Suppressor macrophage (primary cell): ENCODE measurements at places on chromosomes 1 and 21.

DNA sequence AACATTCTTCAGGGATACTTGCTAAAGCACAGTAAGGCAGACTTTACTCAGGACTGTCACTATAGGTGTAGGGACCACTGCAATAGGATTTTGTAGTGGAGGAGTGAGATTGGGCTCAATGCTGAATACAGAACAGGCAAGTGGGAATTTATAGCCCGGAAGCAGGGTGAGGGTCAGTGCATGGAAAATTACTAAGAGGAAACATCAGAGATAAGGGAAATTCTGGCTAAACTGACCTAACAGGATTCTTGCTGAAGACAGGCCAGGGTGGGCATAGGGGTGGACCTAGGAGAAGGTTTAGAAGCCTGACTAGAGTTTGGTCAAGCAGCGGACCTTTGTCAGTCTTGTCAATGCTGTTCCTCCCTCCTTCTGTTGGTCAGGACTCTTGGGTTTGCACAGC lies 20.8 kb upstream of the ZNF362 start:
- DNase-seq, result no peak

DNA sequence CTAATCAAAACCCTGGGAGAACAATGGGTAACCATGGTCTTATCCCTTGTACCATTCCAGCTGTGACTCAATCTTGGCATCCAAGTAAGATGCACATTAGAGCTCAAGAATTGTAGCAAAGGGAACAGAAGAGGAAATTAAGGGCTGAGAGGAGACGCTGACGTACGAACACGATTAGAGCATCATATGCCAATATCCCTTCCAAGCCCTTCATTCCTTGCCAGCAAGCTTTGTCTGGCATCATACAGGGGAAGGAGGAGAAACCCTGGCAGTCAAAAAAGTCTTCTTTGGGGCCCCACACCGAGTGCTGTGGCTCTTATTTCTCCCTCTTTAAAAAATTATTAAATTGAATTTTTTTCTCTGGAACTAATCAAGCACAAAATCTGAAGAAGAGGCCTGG lies 120.9 kb downstream of the ASTN1 start:
- DNase-seq, result no peak

DNA sequence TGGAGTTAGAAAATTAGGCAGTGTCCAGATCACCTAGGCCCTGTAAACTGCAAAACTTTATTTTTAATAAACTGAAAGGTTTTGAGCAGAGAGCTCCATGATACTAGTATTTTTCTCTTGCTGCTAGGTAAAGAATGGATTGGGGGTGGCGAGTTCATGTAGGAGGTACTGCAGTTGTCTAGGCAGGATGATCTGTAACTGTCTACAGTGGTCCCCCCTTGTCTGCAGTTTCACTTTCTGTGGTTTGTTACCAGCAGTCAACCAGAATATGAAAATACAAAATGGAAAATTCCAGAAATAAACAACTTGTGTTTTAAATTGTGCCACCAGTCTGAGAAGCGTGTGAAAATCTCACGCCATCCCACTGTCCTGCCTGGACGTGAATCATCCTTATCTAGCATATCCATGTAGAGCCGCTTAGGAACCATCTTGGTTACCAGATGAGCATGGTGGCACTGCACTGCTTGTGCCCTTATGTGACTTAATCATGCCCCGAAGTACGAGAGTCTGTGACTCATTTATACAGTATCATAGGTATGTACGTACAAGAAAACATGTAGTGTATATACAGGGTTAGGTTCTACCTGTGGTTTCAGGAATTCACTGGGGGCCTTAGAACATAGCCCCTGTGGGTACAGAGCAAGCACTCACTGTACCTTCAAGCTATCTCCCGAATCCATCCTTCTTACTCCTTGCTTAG lies 94.2 kb downstream of the AHCTF1 start:
- no peak for DNase-seq

GRCh38 chr1:221693087-221693486 lies 48.8 kb downstream of the DUSP10 start:
- no peak for DNase-seq

- DNase-seq, result no peak
Measured at GRCh38 chr1:203726417-203726867, 38.5 kb upstream of the LAX1 start.

GRCh38 chr1:26092422-26092821 lies 19.2 kb upstream of the PDIK1L start:
- DNase-seq, result no peak

GRCh38 chr21:45537111-45537745 lies 5.0 kb downstream of the SLC19A1 start:
- no peak for DNase-seq

GRCh38 chr1:116347696-116348095 lies 25.3 kb upstream of the ATP1A1 start:
- DNase-seq, result no peak

- DNase-seq, result no peak
Measured at GRCh38 chr21:46128106-46128932, 27.1 kb downstream of the FTCD start.

DNA sequence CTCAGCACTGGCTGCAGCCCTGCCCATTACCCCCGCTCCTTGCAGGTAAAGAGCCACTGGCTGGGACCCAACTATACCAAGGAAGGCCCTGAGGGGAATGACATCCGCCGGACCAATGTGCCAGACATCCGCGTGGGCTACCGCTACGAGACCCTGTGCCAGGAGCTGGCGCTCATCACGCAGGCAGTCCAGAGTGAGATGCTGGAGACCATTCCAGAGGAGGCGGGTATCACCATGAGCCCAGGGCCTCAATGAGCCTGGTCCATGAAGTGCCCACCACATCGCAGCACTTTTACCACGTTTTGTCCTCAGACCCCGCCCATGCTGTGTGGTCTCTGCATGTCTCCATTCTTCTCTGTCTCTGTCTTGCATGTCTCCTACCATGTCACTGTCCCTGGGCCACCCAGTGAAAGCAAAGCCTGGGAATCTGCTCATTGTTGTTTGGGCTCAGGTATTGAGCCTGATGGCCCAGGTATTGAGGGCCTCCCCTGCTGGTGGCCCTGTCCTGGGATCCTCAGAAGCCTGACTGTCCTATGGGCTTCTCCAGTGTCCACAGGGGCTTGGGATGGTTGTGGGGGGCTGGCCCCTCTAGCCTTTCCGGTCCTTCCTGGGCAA lies 11.4 kb downstream of the AMPD2 start:
- no peak for DNase-seq

DNA sequence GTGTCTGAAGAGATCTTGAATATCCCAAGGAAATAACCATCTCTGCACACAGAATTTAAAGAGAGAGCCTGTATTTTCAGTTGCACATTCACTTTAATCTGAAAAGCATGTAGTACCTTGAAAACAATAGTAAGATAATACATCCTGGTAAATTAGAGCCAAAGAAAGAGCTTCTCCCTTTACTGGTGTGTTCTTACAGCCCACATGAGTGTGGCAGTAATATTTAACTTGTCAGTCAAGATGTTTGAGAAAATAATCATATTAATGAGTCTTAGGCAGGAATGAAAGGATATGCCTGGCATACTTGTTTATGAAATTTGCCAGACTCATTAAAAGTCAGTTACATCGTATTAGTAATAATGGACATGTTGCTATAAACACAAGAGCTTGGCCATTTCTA lies 908.4 kb upstream of the ADGRL4 start:
- DNase-seq, result no peak

GRCh38 chr1:228050571-228051231 lies 31.8 kb upstream of the ARF1 start:
- DNase-seq, result no peak

GRCh38 chr1:62184336-62184735 lies 10.3 kb upstream of the L1TD1 start:
- DNase-seq, result no peak

DNA sequence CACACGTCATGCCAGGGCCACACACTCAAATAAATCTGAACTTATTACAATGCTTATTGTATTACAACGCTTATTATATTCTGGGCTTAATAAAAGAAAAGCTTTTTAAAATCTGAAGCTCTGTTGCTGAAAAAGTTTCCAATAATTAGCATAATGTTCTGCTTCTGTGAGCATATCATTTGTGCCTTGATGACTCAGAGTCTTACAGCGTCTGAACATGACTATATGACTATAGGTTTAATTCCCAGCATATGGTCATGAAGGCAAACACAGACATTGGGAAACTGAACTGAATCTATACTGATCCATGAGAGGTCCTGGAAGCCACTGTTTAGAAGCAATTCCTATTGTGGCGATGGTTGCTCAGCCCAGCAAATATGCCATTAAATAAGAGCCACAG lies 66.3 kb downstream of the SIM2 start:
- DNase-seq, result no peak
